ENCODE measurements at places on chromosomes 5 and 9.

- no peak for DNase-seq
Observed at GRCh38 chr9:101172616-101173015, 144.1 kb downstream of the PLPPR1 start.

DNA sequence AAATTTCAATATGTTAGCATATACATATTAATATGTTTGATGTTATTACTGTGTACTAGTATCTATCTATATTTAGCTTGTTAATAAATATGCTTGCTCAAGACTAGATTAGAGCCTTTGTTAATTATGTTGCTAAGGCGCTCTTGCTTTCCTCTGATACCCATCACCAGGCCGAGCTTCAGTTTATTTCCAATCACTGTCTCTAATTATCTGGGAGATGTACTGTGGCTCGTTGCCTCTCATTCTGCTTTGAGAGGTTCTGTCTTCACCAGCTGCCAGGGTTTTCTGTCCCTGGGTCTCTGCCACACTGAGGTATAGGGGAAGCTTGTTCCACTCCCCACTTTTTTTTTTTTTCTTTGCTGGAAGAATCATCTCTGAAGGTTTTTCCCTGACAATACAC is 21.0 kb upstream of the TAF11L2 start:
- no peak for DNase-seq

DNA sequence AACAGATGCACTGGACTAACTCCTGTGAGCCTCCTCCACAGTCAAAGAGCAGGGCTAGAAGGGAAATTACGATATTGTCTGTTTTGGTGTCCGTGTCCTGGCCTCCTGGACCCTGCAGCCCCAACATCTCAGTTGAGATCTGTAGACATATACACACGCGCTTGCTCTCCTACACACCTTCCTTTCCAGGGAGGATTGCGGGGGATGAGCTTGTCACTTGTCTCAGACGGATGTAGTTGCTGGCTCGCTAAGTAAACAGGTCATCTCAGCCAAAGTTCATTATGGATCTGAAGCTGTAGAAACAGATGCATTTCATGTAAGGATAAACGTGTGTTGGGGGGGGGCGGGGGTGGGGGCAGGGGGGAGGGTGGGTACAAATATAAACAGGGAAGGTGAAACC is 549.3 kb downstream of the CCDC171 start:
- DNase-seq = no peak

DNA sequence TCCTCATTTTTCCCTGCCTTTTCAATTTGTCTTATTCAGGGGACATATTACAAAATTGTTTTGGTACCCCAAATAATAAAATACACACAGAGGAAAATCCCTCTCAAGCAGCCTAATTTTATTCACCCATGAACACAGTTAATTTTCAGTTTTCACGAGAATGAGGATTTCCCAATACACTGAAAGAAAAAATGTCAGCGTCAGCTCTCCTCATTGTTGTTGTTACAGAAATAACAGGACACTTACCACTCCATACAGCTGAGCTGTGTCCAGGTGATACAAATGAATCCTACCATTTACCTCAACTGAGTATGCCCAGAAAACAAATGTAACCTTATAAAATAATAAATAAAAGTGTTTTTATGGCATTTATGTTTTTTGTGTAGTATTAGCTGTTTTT is 144.6 kb upstream of the PCA3 start:
- no peak for DNase-seq

GRCh38 chr5:112024769-112025168 is 267.8 kb upstream of the NREP start:
- no peak for DNase-seq

GRCh38 chr9:109013679-109014607 is 644 bp upstream of the CTNNAL1 start:
- DNase-seq = peak; percentile 14

GRCh38 chr5:2112173-2113025 is 229.7 kb upstream of the IRX4 start:
- DNase-seq = no peak

GRCh38 chr9:95167998-95168397 is 149.5 kb downstream of the FANCC start:
- DNase-seq = peak; percentile 70

GRCh38 chr9:116389541-116390302 is 236.1 kb downstream of the PAPPA start:
- DNase-seq = no peak

- no peak for DNase-seq
Observed at GRCh38 chr9:119451426-119451825, 82.2 kb upstream of the BRINP1 start.

DNA sequence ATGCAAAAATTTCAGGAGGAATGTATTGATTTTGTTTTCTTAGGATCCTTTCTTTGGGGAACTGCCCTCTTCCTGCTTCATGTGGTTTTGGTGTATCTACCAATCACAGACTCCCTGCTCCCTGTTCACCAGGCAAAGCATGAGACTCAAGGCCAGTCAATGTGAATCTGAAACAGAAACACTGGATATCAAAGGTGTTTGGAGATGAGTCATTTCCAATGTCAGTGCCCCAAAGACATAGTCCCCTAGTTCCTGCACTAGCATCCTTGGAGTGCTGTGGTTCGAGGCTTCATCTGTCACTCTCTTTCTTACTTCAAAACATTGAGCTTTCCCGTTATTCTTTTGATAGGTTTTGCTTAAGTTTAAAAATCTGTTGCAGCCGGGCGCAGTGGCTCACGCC is 8.1 kb downstream of the PPP3R2 start:
- no peak for DNase-seq

- DNase-seq = no peak
Observed at GRCh38 chr9:111928359-111928720, 31.7 kb downstream of the UGCG start.

DNA sequence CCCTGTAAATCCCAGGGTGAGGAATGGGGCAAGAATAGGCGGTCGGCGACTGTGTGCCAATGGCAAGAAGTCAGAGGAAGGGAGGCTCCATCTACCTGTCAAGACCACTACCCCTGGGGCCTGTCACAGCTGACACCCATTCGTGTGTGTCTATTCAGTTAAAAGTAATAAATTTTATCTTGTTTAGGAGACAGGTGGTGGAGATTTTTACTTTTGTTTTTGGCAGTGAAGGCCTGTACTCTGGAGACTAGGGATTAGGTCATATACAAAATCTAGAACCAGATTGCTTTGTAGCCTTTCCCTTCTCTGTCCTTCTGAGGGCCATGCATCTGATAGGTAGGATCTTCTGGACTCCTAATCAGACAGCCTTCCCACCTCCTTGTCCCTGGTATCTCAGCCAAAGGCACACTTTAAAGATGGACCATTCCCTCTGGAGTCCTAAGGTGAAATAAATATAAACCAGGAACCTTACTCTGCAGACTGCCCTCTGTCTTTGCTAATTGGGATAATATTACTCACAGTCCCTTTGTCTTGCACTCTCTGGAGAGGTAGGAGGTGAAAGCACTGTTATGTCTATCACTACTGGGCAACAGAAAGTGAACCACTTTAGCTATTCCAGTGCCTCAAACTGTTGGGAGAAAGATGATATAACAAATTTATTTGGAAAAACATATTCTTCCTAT is 213.2 kb upstream of the ACTBL2 start:
- DNase-seq = no peak
